ENCODE measurements at places on chromosomes 2 and 18.

DNA sequence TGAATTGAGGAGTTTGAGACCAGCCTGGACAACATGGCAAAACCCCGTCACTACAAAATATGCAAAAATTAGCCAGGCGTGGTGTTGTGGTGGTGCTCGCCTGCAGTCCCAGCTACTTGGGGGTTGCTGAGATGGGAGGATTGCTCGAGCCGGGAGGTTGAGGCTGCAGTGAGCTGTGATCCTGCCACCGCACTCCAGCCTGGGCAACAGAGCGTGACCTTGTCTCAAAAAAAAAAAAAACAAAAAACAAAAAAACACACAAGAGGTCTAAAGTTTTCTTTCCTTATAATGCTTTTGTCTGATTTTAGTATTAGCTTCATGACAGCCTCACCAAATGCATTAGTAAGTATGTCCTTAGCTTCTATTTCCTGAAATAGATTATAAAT is 43.1 kb downstream of the VPS54 start:
- no peak for DNase-seq

DNA sequence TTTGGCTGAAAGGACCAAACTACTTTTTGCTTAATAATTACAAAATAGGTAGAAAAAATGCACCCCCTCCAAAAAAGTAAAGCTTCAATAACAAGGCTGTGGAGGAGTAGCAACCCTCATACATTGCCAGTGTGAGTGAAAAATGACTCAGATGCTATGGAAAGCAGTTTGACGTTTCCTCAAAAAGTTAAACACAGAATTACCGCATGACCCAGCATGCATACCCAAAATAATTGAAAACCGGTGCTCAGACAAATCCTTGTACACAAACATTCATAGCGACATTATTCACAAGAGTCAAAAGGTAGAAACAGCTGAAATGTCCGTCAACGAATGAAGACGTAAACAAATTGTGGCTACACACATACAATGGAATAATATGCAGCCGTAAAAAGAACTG is 38.8 kb upstream of the DAPL1 start:
- DNase-seq = no peak

- DNase-seq = no peak
Measured at GRCh38 chr2:200081811-200082210, 126.4 kb downstream of the MAIP1 start.

DNA sequence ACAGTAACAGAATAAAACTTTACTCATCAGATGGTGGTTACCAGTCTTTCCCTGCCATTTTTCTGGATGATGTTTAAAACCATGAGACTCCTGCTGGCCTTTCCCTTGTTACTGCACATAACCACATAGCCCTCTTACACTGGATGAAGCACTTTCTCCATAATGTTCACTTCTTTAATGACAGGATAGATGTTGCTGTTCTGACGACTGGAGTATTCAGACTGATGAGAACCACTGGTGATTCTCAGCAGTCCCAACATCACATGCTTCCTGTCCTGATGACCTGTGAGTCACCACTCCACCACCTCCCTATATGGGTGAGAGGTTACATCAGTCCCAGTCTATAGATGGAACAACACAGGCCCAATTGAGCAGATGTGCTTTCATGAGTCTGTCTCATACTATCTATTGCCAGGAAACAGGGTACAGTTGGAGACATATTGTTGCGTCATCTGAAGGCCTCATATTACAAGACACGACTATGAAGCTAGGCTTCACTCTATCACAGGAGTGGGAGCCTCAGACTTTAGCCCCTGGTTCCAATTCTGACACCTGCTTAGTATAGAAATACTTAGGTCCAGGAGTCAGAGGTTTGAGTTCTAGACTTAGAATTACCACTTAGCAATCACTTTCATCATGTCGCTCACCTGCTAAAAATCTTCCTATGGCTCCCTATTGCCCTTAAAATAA is 145.7 kb upstream of the KLF7 start:
- peak; percentile 100 for DNase-seq

GRCh38 chr18:34001376-34001775 is 223.3 kb downstream of the NOL4 start:
- DNase-seq = no peak

GRCh38 chr2:120525056-120526046 is 179.4 kb downstream of the INHBB start:
- DNase-seq = no peak

- no peak for DNase-seq
Measured at GRCh38 chr2:72765997-72766609, 59.7 kb downstream of the EXOC6B start.
